ENCODE measurements at places on chromosomes 5 and 9.

- DNase-seq: no peak
These were observed 700 bp downstream of the CDO1 start for GRCh38 chr5:115815693-115816225.

DNA sequence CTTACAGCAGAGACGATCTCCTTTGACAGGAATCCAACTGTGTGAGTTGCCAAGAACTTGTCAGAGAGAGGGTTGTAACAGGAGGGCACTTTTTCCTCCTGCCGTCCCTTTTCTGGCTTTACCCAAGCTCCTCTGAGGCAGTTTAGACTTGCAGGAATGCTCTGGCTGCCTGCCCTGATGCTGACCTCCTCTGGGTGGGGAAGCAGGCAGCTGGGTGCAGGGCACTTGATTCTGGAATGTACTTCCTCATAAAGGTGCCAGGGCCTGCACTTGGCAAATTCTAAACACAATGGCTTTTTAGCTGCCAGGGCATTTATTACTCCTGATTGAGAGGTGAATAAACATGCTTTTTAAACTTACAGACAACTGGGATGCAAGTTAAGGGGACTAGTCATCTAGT lies 190.4 kb downstream of the EPB41L4A start:
- DNase-seq: peak; percentile 6

GRCh38 chr5:88405783-88406182 lies 137.1 kb upstream of the TMEM161B start:
- DNase-seq: no peak

- DNase-seq: no peak
These were observed 5.5 kb downstream of the NKX2-5 start for GRCh38 chr5:173229382-173229959.

DNA sequence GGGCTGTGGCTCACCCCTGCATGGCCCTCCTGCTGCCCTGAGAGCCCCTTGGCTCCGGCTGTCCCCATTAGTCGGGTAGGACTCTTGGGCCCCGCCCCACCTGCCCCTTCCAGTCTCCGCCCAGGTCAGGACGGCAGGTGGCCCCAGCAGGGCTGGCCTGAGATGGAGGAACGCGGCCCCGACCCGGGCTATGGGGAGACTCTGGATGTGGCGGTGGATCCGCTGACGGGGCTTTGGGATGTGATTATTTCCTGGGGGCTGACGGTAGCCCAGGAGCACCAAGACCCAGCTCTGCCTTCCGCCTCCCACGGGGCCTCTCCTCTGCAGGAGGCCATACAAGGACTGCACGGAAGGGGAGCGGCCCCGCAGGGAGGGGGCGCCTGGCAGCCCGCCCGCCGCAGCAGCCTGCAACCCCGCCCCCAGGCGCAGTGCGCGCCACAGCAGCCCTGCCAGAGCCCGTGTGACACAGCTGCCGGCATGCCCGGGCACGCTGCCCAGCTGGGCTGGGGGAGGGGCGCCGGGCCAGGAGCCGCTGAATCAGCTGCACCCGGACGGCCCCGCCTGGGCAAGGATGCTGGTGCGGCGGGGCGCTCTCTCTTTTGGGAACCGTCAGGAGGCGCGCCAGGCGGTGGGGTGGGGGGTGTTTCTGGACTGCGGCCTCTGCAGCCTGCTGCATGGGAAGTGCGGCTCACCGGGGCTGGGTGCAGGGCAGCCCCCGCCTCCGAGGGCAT lies 9.2 kb downstream of the TMEM250 start:
- DNase-seq: peak; percentile 31

- no peak for DNase-seq
These were observed 62.4 kb downstream of the MEF2C start for GRCh38 chr5:88820581-88820980.
